ENCODE measurements at places on chromosomes 11 and 22. TPM values are rescaled to one million over a fixed set of nuclear protein-coding genes. Genes with fewer than 3 reads are reported as not detected.

GRCh38 chr11:116651098-116651736 lies 121.6 kb downstream of the BUD13 start:
- no peaks in the 10 kb centered on the region for H3K36me3 ChIP-seq
- no peak for DNase-seq
- no peaks in the 10 kb centered on the region for H3K27me3 ChIP-seq
- H3K27ac ChIP-seq, result no peak overlapping the region
- H3K4me1 ChIP-seq, result no peaks in the 10 kb centered on the region

DNA sequence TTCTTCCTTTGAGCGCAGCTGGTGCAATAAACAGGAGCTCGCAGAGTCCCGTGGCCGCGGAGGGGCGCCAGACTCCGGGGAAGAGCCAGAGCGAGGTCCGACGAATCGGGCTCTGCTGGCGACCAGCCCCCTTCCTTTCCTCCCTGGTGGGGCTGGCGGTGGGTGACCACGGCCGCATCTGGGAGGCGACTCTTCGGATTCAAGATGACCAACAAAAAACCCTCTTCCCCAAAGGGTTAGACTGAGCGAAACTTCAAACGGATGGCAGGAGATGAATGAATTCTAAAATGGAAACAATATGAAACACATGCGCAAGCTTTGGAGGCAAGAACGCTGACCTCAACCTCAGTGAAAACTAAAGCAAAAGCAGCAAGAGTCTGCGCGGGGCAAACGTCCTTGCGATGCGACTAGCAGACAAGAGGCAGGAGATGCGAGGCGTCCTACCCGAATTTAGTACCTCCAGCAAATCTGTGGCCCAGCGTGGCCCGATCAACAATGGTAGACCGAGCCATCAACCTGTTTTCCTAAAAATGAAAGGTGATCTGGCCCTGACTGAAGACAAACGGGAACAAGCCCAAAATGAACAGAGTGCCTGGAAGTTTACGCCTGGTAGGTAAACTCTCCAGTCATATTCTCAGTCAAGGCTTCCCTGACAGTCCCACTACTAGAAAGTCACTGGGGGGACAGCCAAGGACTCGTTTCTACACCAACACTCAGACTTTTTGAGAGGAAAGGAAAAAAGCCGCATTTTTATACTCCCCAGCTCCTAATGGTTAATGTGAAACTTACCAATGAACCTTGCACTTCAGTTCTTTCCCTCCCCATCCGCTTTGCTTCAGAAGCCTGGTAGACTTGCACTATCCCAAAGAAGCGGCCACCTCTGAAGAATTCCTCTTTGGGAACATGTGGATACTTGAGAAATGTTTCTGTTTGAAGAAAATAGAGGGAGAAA lies 11.6 kb downstream of the MMP3 start:
- no peaks in the 10 kb centered on the region for H3K27me3 ChIP-seq
- H3K4me3 ChIP-seq, result no peak overlapping the region
- no peaks in the 10 kb centered on the region for H3K36me3 ChIP-seq
- H3K4me1 ChIP-seq, result no peaks in the 10 kb centered on the region
- DNase-seq, result peak; percentile 64

- no peak for DNase-seq
- H3K4me1 ChIP-seq, result peaks cover 14% of the 10 kb centered on the region
- H3K4me3 ChIP-seq, result no peak overlapping the region
- no peak overlapping the region for H3K27ac ChIP-seq
These were observed 27.3 kb downstream of the SCGB1A1 start for GRCh38 chr11:62446091-62446490.

The PIM3 gene
- total RNA-seq, result 128 TPM

GRCh38 chr11:63765688-63766241 lies 2.8 kb downstream of the ZFTA start:
- DNase-seq, result no peak
- no peak overlapping the region for H3K27ac ChIP-seq
- no peak overlapping the region for H3K4me3 ChIP-seq
- peaks cover 5% of the 10 kb centered on the region for H3K4me1 ChIP-seq
- peaks cover 5% of the 10 kb centered on the region for H3K36me3 ChIP-seq

DNA sequence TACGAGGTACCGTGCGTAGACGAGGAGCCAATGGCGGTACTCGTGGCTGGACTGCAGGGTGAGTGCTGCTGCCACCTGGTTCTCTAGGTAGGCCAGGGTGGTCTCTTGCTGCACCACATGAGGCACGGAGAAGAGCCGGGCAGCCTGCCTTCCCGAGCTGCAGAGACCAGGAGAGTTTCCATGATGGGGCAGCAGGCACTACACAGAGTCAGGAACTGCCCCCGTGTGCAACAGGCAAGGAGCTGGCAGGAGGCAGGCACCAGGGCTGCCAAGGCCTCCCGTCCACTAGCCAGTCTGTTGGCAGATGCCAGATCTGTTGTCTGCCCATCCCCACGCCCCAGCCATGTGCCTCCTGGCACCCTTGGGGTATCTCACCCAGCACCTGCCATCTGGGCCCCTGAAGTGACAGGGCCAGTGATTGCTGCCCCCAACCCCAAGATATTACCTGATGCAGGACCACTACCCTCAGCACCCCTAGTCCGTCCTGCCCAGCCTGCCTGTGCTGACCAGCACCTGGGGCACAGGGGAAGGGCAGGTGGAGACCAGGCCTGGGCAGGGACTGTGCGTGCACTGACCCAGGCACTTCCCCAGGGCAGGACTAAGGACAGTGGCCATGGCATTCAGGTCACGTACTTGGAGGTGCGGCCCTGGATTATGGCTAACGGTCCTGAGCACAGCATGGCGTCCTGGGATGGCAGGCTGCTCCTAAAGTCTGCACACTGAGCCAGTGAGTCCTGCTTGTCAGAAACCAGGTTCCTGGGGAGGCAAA lies 62.0 kb upstream of the CLTCL1 start:
- H3K36me3 ChIP-seq, result peaks cover 92% of the 10 kb centered on the region
- no peak for DNase-seq
- H3K27ac ChIP-seq, result no peak overlapping the region
- no peak overlapping the region for H3K4me3 ChIP-seq
- no peaks in the 10 kb centered on the region for H3K27me3 ChIP-seq
- H3K4me1 ChIP-seq, result no peaks in the 10 kb centered on the region

- H3K4me3 ChIP-seq, result no peak overlapping the region
- no peak overlapping the region for H3K27ac ChIP-seq
- H3K4me1 ChIP-seq, result no peaks in the 10 kb centered on the region
These were observed 27.6 kb downstream of the TENM4 start for GRCh38 chr11:79413268-79413667.

The MPEG1 gene
- total RNA-seq, result 6.1 TPM

DNA sequence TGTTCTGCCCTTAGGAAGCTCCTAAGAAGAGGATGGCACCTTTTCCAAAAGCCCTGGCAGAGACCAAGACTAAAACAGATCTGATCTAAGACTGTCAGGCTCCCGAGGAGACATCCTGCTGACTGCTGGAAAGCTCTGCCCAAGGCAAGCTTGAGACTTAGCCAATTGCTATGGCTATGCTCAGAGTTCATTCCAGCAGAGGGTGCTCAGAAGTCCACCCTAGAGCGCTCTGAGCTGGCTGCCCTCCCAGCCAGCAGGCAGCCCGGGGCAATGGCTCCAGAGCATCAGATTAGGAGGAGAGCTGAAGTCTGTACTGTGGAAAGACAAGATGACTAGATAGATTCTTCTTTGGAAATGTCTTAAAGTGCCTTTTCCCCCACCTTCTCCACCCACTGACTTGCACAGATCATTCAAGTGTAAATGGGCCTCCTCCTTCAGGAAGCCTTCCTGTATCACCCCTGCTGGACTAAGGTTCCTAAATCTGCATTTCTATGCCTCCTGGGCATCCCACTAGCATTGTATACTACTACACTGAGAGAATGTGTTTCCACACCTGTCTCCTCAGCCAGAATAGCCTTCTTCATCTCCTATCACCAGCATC lies 23.4 kb downstream of the LRRC55 start:
- peaks cover 14% of the 10 kb centered on the region for H3K4me1 ChIP-seq
- H3K4me3 ChIP-seq, result no peak overlapping the region
- no peaks in the 10 kb centered on the region for H3K27me3 ChIP-seq
- no peak for DNase-seq

- DNase-seq, result no peak
- H3K27me3 ChIP-seq, result peaks cover 4% of the 10 kb centered on the region
- no peaks in the 10 kb centered on the region for H3K36me3 ChIP-seq
- no peaks in the 10 kb centered on the region for H3K4me1 ChIP-seq
These were observed 45.5 kb upstream of the NARS2 start for GRCh38 chr11:78620159-78620558.

GRCh38 chr11:100709233-100709957 lies 22.3 kb downstream of the ARHGAP42 start:
- DNase-seq, result no peak
- H3K4me1 ChIP-seq, result peaks cover 14% of the 10 kb centered on the region
- H3K4me3 ChIP-seq, result no peak overlapping the region
- H3K36me3 ChIP-seq, result no peaks in the 10 kb centered on the region

The THOC5 gene
- total RNA-seq, result 42.8 TPM

GRCh38 chr11:16776711-16777612 lies 38.5 kb downstream of the C11orf58 start:
- no peak for DNase-seq
- H3K36me3 ChIP-seq, result no peaks in the 10 kb centered on the region
- H3K27ac ChIP-seq, result no peak overlapping the region
- H3K4me3 ChIP-seq, result no peak overlapping the region
- H3K27me3 ChIP-seq, result no peaks in the 10 kb centered on the region
- no peaks in the 10 kb centered on the region for H3K4me1 ChIP-seq

DNA sequence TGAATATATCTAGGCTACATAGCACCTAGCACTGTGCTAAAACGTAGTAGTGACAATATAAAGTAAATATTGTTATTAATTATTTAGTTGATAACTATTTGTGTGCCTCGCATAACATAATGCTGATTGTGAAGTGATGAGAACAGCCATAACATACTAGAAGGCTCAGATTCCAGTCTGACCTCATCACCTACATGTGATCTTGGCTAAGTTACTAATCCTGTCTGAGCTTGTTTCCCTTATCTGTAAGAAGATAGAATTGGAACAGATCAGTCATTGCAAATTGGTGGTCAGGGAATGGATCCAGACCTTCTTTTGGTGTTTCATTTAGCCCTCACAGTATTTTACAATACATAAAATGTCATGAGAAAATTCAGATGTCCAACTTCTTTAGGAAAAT lies 103.4 kb upstream of the SEZ6L start:
- no peak for DNase-seq
- H3K27me3 ChIP-seq, result no peaks in the 10 kb centered on the region
- peaks cover 12% of the 10 kb centered on the region for H3K4me1 ChIP-seq
- no peak overlapping the region for H3K4me3 ChIP-seq
- peak overlapping the region; percentile 30 for H3K27ac ChIP-seq
- H3K36me3 ChIP-seq, result no peaks in the 10 kb centered on the region

DNA sequence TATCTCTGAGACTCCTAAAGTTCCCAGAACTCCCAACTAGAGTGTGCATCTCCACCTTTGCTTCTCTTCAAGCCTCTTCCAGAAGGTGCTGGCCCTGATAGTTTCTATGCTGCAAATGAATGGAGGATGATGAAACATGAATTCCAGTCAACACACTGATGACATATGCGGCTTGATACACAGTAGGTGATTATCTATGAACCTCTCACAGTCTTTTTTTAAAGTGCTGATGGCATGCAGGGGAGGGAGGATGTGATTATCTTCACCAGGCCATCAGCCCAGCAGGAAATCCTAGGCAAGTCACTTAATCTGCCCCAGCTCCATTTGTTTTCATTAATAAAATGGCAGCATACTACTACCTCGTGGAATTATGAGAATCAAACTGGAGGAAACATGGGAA lies 548.5 kb downstream of the SOX6 start:
- DNase-seq, result no peak
- no peak overlapping the region for H3K4me3 ChIP-seq
- H3K4me1 ChIP-seq, result no peaks in the 10 kb centered on the region
- no peaks in the 10 kb centered on the region for H3K36me3 ChIP-seq

- no peak overlapping the region for H3K4me3 ChIP-seq
- no peaks in the 10 kb centered on the region for H3K36me3 ChIP-seq
- H3K27me3 ChIP-seq, result no peaks in the 10 kb centered on the region
These were observed 38.0 kb upstream of the PDE2A start for GRCh38 chr11:72712168-72712751.

The CAPN5 gene
- total RNA-seq, result 0.98 TPM

DNA sequence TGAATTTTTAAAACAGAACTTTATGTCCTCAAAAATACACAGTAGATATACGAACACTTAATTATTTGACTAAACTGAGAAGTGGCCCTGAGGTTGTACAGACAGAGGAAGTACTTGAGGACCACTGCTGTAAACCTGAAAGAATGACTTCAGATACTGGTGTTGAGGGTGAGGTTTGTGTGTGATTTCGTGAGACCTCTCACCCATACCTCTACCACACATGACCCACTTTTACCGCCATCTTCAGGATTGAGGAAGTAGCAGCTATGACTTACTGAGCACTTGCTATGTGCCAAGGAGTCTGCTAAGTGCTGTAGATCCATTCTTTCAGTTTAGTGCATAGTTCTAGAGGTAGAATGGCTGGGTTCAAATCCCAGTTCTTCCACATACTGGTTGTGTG lies 21.9 kb downstream of the MMP13 start:
- DNase-seq, result no peak
- H3K4me3 ChIP-seq, result no peak overlapping the region
- no peak overlapping the region for H3K27ac ChIP-seq
- H3K36me3 ChIP-seq, result no peaks in the 10 kb centered on the region

GRCh38 chr11:76814414-76814813 lies 31.3 kb downstream of the TSKU start:
- H3K4me3 ChIP-seq, result no peak overlapping the region
- no peak overlapping the region for H3K27ac ChIP-seq
- no peak for DNase-seq
- no peaks in the 10 kb centered on the region for H3K27me3 ChIP-seq
- no peaks in the 10 kb centered on the region for H3K36me3 ChIP-seq

DNA sequence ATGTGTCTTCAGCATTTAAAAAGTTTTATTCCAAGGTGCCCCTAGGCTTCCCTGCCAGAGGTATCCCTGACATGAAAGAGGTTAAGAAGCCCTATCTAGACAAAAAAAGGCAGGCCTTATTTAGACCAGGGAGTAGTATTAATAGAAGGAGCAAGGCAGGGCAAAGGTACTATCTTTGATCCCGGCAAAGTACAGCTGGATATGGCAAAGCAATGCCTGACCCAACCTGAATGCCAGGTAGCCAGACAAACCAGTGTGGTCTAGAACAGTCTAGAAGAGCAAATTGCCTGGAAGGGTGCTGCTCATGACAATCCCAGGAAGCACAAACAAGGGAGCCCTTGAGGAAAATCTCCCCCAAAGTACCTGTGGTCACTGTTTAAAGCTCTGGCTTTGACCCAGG lies 62.6 kb upstream of the SYT13 start:
- H3K27ac ChIP-seq, result no peak overlapping the region
- no peaks in the 10 kb centered on the region for H3K4me1 ChIP-seq
- DNase-seq, result no peak
- H3K4me3 ChIP-seq, result no peak overlapping the region
- H3K27me3 ChIP-seq, result no peaks in the 10 kb centered on the region

The NLRP6 gene
- total RNA-seq, result not detected

The CENPM gene
- 2.3 TPM for total RNA-seq

- DNase-seq, result no peak
- no peaks in the 10 kb centered on the region for H3K27me3 ChIP-seq
- H3K27ac ChIP-seq, result peak overlapping the region; percentile 99
- peak overlapping the region; percentile 40 for H3K4me3 ChIP-seq
- H3K36me3 ChIP-seq, result peaks cover 5% of the 10 kb centered on the region
These were observed 51.7 kb downstream of the ZBTB16 start for GRCh38 chr11:114110952-114111947.

The EIF3D gene
- 102 TPM for total RNA-seq

Data from psoas muscle (tissue), 8 donors.